ENCODE measurements at places on chromosomes 7 and 10.

DNA sequence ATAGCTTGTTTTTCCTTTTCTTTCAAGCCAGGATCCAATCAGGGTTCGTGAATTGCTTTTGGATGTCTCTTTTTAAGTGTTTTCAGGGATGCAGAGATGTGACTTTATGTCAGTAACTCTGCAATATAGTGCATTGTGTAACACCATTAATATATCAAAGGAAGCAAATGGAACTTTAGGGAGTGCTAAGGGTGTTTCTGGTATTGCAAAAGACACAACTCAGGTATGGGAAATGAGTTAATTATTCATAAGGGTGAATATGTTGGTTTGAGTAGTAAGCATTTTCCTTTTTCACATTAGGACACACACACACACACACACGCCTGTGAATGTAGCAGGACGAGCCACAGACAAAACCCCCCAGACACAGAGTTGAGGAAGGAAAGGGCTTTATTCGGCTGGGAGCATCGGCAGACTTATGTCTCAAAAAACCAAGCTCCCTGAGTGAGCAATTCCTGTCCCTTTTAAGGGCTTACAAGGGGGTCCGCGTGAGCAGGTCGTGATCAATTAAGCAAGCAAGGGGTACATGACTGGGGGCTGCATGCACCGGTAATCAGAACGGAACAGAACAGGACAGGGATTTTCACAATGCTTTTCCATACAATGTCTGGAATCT lies 31.8 kb upstream of the GSDME start:
- DNase-seq: no peak

- no peak for DNase-seq
Observed at GRCh38 chr10:81876253-81877077, 1.5 kb downstream of the NRG3 start.

DNA sequence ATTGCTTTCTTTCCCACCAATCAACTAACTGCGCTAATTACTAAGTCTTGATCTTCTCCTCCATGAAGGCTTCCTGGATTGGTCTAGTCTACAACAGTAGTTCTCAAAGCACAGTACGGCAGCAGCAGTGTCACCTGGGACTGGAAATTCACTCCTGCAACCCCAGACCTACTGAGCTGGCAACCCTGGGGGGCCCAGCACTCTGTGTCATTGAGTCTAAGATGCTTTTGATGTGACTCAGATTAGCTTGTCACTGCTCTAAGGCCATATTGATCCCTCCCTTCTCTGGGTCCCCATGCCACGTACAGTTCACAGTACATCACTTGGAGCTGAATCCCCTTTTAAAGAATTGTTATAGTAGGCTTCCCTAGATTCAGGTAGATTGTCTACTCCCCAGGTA lies 65.7 kb upstream of the KMT2C start:
- DNase-seq: no peak

GRCh38 chr10:22310928-22311327 lies 5.3 kb upstream of the COMMD3 start:
- no peak for DNase-seq

DNA sequence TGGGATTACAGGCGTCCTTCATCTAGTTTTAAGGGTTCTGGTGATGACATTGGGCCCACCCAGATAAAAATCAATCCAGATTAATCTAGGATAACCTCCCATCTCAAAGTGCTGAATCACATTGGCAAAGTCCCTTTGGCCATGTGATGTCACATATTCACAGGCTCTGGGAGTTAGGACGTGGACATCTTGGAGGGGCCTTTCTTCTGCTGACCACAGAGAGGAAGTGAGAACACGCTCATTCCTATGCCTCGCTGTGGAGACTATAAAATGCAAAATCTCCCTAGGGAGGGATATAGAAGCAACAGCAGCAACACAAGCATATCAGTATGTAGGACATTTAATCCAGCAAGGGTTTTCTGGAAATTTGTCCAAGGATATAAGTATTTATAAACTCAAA lies 266.0 kb upstream of the PITRM1 start:
- DNase-seq: no peak

DNA sequence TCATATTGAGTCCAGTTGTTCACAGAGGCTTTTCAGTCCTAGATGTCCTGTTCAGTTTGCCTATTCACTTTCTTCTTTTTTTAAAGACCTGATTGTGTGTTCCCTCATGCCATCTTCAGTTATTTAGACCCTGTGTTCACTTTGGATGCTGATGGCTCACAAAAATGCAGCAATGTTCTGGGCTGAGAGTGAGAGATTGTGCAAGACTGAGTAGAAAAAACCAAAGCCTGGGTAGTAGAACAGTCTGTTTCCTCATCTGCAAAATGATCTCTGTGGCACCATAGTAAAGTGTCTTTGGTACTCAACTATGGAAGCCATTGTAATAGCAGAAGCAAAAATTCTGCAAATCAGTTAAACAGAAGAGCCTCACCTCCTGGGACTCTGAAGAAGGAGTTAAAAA lies 43.2 kb downstream of the AKR1B1 start:
- no peak for DNase-seq

- DNase-seq: no peak
Observed at GRCh38 chr7:132492823-132493445, 83.3 kb downstream of the PLXNA4 start.

DNA sequence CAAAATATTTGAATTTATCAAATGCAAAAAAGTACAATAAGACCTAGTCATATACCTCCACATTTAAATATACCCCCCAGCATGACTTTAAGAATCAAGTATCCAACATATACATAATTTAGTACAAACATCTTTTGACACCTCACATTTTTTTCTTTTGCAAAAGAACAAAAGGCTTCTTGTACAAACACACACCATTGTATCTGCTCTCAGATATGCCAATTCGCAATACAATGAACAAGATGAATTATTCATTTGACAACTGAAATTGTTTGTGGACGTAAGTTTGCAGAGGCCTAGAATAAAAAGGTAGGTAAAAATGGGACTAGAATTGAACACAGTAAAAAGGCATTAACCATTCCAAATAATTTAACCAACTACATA lies 154.4 kb downstream of the CACNA2D1 start:
- no peak for DNase-seq

GRCh38 chr10:72265508-72265907 lies 8.2 kb upstream of the DDIT4 start:
- DNase-seq: no peak

DNA sequence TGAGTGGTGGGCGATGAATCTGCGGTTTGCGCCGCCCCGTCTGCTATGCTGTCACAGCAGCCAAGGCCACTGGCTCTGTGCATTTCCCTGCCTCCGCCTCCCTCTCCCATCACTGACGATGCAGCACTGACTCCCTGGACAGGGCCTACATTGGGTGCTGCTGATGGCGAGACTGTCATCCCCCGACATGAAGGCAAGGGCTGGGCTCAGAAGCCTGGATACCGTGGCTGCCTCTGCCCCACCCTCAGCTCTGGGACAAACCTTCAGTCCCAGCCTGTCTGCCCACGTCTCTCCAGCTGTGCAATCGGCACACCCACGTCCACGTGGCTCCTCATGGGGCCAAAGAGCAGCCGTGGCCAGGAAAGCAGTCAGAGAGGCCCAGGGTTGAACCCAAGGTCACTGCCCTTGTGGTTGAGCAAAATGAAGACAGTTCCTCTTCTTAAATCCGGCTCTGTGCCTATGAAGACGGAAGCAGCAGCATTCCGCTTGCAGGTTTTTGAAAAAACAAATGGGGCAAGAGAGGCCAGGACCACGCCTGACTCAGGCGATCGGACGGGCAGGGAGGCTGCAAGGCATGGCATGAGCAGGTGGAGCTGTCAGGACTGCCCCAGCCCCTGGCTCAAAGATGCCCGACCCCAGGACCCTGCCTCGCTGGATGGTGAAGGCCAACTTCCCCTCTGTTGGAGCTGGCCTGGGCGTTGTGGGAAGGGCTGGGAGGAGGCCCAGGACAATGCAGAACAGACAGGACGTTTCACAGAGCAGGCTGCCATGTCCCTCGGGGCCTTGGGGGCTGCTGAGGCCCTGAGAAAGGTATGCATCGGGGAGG lies 517.5 kb downstream of the DNAJB6 start:
- DNase-seq: no peak

DNA sequence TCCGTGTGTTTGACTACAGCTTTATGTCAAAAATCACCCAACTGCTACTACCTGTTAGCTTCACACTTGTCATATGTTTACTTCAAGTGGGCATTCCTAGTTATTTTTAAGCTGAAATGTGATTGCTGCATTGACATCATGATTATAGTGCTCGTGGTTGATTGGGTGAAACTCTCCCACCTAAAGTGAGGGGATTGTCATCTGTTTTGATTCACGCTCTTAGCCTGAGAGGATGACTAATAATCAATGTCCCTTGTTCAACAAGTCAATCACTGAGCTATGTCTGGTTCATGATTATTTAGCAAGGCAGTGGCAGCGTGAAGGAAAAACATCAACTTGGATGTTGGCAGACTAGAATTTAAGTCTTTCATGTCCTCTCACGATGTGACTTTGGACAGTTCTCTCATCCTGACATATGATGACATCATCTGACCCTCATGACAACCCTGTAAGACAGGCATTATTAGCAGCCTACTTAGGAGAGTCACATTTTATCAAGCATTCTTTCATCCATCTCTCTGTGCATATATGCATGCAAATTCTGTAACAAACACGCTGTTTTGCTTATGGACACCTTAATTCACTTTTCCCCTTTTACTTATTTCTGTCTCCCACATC lies 352.6 kb upstream of the ZMIZ1 start:
- no peak for DNase-seq

DNA sequence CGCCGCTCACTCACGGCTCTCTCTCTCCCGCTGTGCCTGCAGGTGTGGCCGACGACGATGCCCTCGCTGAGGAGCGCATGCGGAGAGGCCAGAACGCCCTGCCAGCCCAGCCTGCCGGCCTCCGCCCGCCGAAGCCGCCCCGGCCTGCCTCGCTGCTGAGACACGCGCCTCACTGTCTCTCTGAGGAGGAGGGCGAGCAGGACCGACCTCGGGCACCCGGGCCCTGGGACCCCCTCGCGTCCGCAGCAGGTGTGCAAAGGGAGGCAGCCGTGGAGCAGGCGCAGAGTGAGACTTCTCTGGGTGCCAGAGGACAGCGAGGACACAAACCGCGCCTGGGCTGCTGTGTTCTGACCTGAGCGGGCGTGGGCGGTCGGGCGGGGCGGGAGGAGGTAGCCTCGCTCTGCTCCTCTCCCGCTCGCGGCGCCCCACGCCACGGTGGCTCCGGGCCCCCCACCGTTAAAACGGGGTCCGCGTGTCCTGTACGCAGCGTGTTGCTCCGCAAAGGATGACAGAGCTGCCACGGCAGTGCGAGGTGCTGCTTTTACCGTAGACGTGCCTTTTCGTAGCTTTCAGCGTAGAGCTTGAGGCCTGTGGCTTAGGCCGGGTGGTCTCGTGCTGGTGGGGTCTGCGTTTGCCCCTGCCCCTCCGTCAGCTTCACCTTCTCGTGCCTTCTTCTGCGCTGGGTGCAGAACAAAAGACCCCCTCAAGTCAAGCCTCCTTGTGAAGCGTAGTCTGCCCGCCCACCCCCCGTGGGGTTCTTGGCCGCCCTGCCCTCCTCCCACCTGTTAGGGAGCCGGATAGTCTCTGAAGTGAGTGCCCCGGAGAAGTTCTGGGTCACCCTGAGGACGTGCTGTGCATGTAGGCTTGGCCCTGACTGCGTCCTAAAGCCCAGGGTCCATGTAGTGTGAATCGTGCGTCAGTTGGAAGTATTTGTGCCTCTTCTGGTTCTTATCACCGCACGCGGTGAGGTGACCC lies 73.2 kb downstream of the DNAJB6 start:
- no peak for DNase-seq

DNA sequence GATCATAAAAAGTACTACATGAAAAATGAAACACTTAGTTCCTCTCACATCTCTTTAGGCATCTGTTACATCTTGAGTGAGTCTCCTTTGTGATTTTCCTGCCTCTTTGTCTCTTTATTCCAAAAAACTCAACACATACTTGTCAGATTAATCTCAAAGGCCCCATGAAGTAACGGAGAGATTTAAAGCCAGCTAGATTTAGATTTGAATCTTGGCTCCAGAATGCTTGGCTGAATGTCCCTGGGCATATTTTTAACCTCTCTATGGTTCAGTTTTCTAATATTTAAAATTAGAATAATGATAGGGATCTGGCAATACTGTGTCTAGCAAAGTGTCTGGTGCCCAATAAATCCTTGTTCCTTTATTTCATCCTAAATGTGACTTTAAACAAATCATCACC lies 140.0 kb downstream of the DGKB start:
- no peak for DNase-seq

DNA sequence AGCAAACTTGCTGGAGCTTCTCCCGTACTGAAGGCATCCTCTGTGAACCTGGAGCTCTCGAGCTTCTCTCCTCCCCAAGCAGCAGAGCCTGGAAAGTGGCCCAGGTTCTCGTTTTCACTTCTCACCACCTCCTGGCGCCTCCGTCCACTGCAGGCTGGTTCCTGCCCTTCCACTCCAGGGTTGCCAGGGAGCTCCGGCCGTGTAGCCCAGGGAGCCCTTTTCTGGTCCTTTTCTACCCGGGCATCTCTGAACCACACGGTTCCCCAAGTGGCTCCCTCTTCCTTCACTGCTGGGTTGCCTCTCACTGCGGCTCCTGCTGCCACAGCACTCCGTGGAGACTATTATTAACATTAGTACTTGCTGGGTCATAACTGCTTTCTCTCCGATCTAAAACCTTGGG lies 208.6 kb upstream of the PPP2R2D start:
- no peak for DNase-seq

DNA sequence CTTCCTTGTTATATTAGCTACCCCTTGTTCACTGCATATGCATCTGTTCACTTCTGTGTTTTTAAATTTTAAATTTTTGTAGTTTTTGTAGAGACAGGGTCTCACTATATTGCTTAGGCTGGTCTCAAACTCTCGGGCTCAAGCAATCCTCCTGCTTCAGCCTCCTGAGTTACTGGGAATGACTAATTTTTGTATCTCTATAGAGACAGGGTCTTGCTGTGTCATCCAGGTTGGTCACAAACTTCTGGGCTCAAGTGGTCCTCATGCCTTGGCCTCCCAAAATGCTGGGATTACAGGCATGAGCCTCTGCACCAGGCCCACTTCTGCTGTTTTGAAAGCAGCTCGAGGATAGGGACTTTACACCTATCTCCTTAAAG lies 64.6 kb downstream of the PRTFDC1 start:
- DNase-seq: no peak

- no peak for DNase-seq
Observed at GRCh38 chr10:20809631-20810030, 87.5 kb downstream of the NEBL start.

DNA sequence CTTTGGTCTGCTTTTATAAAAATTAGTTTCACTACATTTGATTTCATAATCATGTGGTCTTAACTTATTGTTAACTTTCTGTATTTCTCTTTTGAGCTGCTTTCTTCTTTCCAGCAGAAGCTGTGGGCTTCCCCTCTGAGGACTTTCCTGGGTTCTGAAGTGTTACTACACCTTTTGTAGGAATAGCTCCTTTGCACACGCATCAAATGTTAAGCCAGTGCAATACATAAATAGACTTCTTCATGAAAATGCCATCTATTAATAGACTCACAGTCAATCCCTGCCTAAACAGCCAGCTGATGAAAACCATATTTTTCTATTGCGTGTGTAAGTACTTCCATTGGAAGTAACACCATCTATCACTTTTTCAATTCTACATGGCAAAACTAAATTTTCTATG lies 1.5 kb downstream of the ABCB4 start:
- no peak for DNase-seq

Measured in DND-41 (cell line).